Fibroblast of upper back skin (primary cell): ENCODE measurements at places on chromosomes 5 and 9.

- DNase-seq = no peak
Measured at GRCh38 chr9:19162956-19163355, 35.7 kb upstream of the PLIN2 start.

- DNase-seq = peak; percentile 45
Measured at GRCh38 chr9:18441261-18441660, 32.7 kb upstream of the ADAMTSL1 start.

GRCh38 chr5:1319436-1320256, 24.8 kb upstream of the TERT start:
- DNase-seq = no peak

DNA sequence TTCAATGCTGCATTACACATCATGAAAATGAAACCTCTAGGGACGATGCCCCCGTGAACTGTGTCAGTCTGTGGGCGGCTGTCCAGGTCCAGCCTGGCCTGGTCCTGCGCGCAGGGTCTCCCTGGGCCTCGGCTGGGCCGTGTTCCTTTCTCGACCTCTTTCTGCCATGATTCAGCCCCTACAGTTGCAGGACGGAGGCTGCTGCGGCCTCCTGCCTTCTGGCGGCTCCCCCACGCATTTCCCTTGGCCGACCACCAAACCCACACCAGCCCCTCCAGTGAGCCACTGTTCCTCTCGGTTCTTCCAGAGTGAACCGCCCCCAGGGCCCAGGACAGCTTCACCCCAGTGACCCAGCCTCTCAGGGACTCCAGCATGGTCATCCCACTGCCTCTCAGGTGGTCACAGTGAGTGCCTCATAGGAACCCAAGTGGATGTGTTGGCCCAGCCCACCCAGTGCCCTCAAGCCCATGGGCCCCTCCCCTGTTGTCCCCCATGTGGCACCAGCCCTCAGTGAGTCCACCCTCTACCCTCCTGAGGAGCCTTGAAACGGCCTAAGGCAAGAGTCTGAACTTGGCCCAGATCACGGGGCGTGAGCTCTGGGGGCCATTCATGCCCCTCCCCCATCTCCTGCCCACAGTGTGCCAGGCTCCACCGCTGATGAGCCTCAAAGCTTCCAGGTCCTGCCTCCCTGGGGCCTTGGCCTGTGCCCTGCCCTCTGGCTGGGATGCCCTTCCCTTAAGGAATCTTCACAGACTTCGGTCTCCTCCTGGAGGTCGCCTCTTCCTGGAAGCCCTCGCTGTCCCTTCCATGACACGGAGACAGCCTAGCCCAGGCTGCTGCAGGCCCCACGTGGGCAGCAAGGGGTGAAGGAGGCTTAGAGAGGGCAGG, 10.0 kb upstream of the CLIC3 start:
- DNase-seq = no peak

DNA sequence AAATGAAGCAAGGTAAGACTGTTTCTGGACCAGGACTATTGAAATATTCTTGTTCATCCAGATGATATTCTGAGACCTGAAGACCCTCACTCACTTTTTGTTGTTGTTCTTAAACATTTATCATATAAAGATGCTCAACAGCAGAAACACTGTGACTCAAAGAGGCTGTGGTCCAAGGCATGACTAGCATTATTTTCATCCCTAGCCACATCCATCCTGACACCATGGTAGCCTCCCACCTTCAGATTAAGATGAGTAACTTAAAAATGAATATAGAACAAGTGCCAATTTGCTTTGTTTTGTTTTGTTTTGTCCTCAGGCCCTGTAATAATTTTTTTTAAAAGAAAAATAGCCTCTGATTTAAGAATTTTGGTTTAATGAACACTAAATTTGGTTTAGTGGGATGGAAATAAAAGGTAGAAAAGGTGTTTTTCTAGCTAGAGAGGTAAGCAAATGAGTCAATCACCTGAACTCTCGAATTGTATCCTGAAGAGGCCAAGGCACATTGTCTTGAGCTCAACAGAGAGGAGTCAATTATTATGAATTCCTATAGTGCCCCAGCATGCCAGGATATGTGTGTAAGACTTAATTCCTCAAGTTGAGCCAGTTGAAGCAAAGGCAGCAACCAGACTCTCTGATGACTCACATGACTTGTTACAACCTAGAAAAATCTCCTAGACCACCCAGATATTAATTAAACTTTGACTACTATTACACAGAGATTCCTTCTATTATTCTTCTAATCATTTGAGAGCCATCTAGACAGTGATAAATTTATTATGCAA, 380.1 kb upstream of the TUSC1 start:
- peak; percentile 64 for DNase-seq

- DNase-seq = peak; percentile 26
Measured at GRCh38 chr9:99873531-99873930, 32.9 kb upstream of the STX17 start.

DNA sequence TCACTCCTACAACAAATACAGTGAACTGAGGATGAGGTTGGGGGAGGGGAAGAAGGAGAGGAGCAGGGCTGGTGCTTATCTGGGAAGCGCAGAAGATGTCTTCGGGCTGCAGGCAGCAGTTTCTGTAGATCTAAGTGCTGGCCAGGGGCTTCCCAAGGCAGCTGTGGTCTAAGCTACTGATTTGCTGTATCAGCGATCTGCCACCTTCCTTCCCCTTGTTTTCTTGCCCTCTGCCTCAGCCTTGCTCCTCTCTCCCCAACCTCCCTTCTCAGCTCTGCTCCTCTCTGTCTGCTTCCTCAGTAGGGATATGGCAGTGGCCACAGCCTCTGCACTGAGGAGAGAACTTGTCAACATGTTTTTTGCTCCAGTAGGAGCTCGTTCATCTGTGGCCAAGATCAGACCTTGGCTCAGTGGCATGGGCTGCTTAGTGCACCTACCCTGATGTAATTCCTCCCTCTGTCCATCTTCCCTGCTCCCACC, 42.8 kb upstream of the IL6ST start:
- DNase-seq = no peak

- DNase-seq = no peak
Measured at GRCh38 chr9:114504341-114505186, 709 bp downstream of the WHRN start.

GRCh38 chr5:97531549-97531948, 348.5 kb upstream of the RIOK2 start:
- no peak for DNase-seq

GRCh38 chr9:550333-550732, 291.2 kb upstream of the DMRT1 start:
- DNase-seq = no peak

- DNase-seq = no peak
Measured at GRCh38 chr5:35308421-35308820, 78.1 kb upstream of the PRLR start.

DNA sequence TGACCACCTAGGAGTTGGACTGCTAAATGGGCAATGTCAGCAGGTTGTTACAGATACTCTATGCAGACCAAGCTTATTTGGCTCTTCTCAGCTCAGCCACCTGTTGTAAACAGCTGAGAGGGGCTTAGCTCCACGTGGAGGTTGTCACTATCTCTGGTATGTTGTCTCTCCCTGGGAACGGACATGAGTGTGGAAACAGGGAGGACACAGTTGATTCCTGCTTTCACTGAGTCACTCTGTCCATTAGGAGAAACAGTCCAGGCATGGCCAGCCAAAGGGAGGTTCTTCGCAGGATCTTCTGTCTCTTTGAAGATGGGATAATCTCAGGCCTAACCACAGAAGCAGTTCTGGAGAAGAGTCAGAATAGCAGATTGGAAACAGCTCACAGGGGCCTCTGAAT, 121.2 kb downstream of the PALM2AKAP2 start:
- DNase-seq = peak; percentile 59

GRCh38 chr9:117696154-117696553, 8.0 kb upstream of the TLR4 start:
- DNase-seq = peak; percentile 10

- DNase-seq = no peak
Measured at GRCh38 chr9:135887585-135888050, 19.7 kb downstream of the CAMSAP1 start.

DNA sequence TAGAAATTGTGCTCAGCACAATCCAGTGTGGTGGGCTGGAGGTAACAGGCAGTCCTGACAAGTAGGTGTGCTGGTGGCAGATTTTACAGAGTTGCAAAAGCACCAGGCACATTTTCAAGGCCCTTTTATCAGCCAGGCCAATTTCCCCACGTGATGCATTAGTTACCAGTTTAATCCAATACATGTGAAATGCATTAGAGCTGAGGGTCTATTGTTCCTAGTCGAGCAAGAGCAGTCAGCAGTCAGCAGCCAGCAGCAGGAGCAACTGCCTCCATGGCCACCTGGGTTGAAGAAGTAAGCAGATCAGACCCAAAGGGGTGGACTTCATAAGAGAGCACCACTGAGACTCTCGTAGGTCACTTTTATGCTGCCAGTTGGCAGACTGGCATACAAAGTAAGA, 76.7 kb downstream of the EPB41L4A start:
- DNase-seq = no peak

- DNase-seq = no peak
Measured at GRCh38 chr5:82882316-82882715, 194.9 kb downstream of the TMEM167A start.

GRCh38 chr9:128211186-128211980, 8.2 kb downstream of the DNM1 start:
- no peak for DNase-seq

- DNase-seq = no peak
Measured at GRCh38 chr5:96043446-96043845, 81.8 kb upstream of the ELL2 start.

DNA sequence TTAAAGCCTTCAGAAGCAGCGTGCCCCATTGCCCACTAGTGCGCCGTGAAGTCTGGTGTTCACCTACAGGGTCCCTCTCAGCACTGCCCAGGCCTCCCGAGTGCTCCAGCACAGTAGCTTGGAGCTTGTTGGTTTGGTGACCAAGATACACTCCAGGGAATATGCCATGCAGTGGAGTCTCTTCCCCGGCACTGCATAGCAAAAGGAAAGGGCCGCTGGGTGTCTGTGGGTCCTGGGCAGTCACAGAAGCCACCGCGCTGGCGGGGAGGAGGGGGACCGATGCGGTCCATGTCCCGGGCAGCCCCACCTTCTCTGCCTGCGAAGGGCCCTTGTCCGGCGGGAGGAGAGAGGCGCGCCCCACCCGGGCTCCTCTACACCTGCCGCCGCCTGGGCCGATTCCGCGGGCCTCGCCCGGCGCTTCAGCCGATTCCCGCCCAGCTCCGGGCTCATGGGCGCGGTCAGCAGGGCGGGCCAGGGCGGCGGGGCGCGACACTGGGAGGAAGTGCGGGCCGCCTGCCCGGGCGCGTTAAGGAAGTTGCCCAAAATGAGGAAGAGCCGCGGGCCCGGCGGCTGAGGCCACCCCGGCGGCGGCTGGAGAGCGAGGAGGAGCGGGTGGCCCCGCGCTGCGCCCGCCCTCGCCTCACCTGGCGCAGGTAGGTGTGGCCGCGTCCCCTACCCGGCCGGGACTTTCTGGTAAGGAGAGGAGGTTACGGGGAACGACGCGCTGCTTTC, at the start of gene SYK:
TSS of gene SYK (plus strand) at position 579 of the 732 bp plus-strand sequence. CDS start 42,080 bp downstream, outside the sequence.
- DNase-seq = no peak

DNA sequence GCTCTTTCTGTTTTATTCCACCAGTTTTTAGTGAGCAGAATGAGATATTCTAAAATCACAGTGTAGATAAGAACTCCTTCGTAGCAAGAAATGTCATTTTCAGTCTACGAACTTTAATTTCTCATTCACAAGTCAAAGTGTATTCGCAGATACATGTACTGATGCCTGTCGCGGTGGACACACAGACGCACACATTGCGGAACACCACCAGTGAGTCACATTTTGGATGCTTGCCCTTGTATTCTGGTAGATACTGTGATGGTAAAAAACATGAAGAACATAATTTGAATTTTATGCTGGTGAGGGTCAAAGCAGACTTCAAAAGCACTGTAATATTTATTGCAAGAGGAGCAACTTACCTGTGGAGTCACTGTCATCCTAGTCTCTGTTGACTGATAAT, 4.7 kb upstream of the C9orf57 start:
- DNase-seq = peak; percentile 13
